ENCODE measurements at places on chromosomes 5 and 9.

GRCh38 chr9:7144265-7145046 is 386.7 kb downstream of the KDM4C start:
- no peak for DNase-seq

DNA sequence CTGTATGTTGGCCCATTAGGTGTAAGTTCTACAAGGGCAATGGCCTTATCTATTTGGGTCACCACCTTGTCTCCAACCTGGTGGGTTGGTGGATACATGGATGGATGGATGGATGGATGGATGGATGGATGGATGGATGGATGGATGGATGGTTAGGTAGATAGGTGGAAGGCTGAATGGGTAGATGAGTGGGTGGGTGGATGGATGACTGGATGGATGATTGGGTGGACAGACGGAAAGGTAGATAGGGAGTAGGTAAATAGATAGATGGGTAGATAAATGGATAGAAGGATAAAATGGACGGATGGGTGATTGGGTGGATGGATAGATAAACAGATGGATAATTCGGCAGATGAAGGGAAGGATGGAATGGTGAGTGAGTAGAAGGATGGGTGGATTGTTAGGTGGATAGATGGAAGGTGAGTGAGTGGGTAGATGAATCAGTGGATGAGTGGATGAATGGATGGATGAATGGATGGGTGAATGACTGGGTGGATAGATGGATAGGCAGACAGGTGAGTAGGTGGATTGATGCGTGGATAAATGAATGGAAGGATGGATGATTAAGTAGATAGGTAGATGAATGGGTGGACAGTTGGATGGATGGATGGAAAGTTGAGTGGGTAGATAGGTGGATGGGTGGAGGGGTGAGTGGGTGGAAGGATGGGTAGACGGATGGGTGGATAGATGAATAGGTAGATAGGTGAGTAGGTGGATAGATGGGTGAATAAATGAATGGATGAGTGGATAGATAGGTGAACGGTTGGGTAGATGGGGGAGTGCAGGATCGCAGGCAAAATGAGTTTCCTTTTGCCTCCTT is 83.1 kb upstream of the FBXW11 start:
- no peak for DNase-seq

GRCh38 chr9:127283917-127284497 is 19.4 kb downstream of the GARNL3 start:
- no peak for DNase-seq

- no peak for DNase-seq
These were observed 49.0 kb downstream of the SECISBP2 start for GRCh38 chr9:89367281-89367680.

GRCh38 chr9:129866394-129867135 is 31.3 kb downstream of the USP20 start:
- no peak for DNase-seq

- DNase-seq: no peak
These were observed 4.0 kb upstream of the RANBP3L start for GRCh38 chr5:36305571-36306326.

DNA sequence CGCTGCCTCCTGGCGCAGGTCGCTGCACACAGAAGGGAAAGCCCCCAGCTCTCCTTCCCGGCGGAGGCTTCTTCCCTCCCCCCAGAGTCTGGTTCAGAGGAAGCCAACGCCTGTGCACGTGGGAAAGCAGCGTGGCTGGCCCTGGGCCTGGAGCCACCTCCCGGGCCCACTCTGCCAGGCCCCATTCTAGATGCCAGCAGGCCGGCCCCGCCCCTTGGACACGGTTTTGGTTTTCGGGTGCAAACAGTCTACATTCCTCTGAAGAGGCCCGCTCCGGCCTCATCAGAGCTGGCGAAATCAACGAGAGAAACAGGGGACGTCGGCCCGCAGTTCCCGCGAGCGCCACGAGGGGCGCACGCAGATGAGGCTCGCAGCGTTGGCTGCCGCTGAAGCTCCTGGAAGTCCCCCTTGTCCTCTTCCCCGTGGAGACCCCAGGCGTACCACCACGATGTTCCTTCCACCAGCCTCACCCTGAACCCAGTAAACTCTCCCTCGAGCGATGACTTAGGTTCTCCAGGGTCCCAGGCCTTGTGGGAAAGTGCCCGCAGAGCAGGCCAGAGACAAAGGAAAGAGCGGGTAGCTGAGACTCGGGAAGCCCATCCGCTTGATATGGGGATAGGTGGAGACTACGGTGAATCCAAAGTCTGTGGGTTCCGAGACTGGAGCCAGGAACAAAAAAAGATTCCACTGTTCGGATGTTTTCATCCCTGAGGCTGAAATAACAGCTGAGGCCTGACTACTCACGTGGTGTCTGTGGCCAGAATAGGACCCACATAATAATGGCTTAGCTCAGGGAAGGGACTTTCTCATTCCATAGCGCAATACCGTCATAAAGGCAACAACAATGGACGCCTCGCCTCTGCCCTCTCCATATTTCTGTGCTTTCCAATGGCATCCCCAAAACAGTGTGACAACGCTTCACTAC is 64.2 kb downstream of the KLF4 start:
- peak; percentile 38 for DNase-seq

Measured in cerebellar nuclear complex (tissue), 1 donor.